Muscle of leg (tissue), 16 donors: ENCODE measurements at places on chromosomes 4 and X. TPM values are rescaled to one million over a fixed set of nuclear protein-coding genes. Genes with fewer than 3 reads are reported as not detected.

Gene CCKAR
- polyA plus RNA-seq = not detected

DNA sequence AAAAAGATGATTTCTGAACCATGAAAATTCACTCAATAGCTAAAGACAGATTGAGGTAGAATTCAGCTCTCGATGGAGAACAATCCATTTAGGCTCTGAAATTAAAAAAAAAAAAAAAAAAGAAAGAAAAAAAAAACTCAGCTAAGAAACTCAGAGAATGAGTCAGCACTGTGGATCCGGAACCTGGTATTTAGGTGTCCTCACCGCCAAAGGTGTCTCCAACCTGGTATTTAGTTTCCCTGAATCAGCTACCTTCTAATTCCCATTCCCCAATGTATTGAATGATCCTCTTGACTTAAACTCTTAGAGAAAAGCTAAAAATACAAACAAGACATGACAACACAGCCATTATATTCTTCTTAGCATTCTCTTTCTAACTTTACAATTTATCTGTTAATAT lies 150.3 kb upstream of the RASGEF1B start:
- DNase-seq = no peak

DNA sequence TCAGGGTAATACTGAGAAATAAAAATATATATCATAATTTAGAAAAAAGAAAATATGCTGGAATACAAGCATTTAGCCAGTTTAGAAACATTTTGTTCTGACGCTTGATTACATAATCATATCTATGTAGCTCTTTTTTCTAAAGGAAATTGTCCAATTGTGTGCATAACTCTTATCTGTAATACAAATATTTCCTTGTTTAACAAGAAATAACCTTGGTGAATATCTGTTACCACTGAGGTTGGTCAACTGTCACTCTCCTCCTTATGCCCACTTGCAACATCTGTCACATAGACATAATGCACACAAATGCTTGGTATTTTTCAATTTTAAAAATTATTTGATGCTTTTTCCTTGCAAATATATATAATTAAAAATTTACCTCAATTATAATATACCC lies 609.7 kb downstream of the TLL1 start:
- no peak for DNase-seq

DNA sequence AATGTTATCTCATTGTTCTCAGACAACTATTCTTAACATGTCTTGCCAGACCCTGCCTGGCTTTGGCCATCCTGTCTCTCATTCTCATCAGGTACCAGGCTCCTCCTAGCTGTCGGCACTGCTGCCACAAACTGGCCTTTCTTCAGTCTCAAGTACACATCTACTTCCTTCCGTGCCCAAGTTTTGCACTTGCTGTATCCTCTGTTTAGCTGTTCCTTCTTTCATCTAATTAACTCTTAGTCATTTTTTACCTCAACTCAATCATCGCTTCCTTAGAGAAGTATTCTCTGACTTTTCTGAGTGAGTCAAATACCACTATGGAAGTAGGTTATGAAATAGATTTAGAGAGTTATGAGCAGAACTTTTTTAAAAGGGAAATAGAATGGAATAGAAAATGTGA lies 19.7 kb downstream of the CXCL3 start:
- no peak for DNase-seq

Gene MAGED4
- polyA plus RNA-seq = 47.9 TPM

Gene PPP2R2C
- 0.17 TPM for polyA plus RNA-seq

DNA sequence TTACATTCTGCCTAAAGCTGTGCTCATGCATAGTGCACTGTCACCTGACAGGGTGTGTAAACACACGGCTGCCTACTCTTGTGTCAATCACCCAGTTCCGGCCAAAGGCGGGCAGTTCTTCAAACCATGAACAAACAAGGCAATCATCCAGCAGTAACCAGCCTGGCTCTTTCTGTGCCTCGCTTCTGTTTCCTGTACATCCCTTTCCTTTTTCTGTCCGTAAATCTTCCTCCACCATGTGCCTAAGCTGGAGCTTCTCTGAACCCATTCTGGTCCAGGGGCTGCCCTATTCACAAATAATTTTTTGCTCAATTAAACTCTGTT lies 60.8 kb upstream of the CBR4 start:
- no peak for DNase-seq

GRCh38 chrX:11837437-11837836 lies 79.4 kb downstream of the MSL3 start:
- no peak for DNase-seq

DNA sequence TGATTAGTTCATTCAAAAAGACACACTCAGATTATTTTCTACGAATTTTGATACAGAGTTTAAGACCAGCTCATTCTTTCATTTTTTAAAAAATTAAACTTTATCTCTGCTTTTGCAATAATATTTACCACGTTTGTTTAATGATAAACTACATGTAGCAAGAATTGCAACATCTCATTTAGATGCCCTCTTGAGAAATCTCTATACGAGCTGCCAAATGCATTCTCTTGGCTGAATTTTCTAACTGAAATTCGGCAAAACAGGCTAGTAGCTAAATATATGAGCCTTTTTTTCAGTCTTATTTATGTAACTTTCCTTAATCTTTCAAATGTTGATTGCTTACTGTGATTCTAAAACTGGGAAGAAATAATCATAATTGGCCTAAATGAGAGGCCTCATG lies 2.1 kb upstream of the GC start:
- peak; percentile 1 for DNase-seq

Gene AR
- polyA plus RNA-seq = 5.2 TPM

GRCh38 chrX:68846536-68846935 lies 17.7 kb downstream of the EFNB1 start:
- peak; percentile 19 for DNase-seq

Gene GYPB
- 2.5 TPM for polyA plus RNA-seq

Gene RTL3
- 1.3 TPM for polyA plus RNA-seq
